ENCODE measurements at places on chromosomes 12 and 14.

GRCh38 chr14:76115010-76115422, 36.7 kb upstream of the GPATCH2L start:
- no peak for DNase-seq

- no peak for DNase-seq
Observed at GRCh38 chr12:25051171-25051570, 102.3 kb upstream of the BCAT1 start.

- DNase-seq, result peak; percentile 21
Observed at GRCh38 chr12:2944401-2945047, 14.7 kb upstream of the TEAD4 start.

GRCh38 chr12:46446645-46447044, 74.1 kb upstream of the SLC38A2 start:
- peak; percentile 45 for DNase-seq

All from iris pigment epithelial cell (primary cell).